ENCODE measurements at places on chromosomes 4 and X.

DNA sequence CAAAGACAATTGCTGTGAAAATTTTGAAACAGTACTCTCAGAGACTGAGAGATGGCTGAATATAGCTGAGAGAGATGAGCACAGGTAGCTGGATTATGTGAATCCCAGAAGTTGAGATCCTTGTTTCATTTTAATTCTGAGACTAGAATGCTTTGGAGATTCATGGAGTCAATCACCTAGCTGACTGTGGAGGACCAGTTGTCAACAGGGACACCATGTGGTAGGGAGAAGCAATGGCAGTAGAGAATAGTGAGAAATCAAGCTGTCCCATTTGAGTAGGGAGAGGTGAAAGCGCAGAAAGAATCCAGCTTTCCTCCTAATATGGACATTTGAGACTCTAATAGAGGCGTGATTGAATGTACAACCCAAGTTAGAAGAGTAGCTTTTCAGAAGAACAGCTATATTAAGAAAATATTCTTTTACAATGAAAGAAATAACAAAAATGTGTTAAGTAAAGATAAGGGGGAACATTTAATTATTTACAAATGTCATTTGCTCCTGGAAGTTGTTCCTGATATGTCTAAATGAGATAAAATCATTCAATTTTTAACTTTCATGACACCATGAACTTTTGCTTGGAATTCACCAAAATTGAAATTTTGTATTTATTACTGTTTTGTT is 30.3 kb upstream of the GLRB start:
- no peak for DNase-seq

- no peak for DNase-seq
Measured at GRCh38 chr4:101787701-101788316, 2.7 kb upstream of the BANK1 start.

DNA sequence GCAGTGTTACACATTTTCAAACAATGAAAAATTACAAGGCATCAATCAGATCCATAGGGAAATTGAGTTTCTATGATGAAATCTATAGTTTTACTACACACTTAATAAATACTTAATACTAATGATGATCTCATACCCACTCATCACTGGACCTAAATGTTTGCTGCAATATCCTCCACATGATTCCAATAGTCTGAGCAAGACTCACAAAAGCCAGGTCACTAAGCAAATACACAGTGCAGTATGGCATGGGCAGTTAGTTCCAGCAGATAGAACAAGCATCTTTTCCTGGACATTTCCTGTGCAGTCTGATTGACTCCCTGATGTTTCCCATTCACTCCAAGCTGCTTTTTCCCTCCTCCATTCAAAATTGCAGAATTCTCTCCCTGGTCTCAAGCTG is 109.0 kb upstream of the ATOH1 start:
- no peak for DNase-seq

- DNase-seq, result no peak
Measured at GRCh38 chrX:11180571-11180970, 69.4 kb downstream of the HCCS start.

DNA sequence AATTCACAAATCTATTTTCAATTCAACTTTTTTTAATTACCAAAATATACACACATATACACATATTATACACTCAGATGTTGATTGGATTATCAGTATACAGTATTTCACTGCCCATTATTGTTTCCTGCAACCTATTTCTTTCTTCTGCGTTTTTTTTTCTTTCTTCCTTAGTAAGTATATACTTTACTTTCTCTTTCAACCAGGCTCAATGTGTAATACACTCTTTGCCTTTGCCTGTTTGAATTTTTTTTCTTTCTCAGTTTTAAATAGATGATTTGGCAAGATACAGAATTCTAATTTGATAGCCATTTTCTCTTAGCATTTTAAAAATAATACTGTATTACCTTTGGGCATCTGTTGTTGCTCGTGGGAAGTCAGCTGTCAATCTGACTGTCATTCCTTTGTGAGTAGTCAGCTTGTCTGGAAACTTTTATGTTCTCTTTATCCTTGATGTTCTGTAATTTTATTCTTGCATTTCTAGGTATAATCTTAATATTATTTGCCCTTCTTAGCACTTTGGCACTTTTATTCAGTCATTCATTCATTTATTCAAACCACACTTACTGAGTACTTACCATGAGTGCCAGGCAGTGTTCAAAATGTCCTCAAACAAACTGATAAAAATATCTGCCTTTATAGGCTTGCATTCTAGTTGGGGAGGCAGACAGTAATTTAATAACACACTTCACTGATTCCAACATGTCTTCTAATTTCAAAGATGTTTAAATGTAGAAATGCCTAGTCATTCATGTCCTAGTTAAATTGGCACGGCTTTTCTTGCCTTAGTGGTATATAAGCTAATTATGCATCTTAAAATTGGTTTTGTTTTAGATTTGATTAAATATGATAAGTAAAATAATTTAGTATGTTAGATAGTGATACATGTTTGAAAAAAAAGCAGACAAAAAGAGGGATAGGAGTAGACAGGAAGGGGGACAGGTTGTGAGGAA is 3.7 kb downstream of the USP38 start:
- no peak for DNase-seq
